ENCODE measurements at places on chromosomes 3 and 15.

- DNase-seq: no peak
Measured at GRCh38 chr3:128485282-128486204, 7.5 kb downstream of the GATA2 start.

GRCh38 chr15:82186161-82186560, 76.4 kb downstream of the EFL1 start:
- DNase-seq: no peak

GRCh38 chr15:65286069-65286703, 497 bp downstream of the PARP16 start:
- DNase-seq: no peak

GRCh38 chr3:159882790-159883779, 105.5 kb upstream of the IL12A start:
- no peak for DNase-seq

- no peak for DNase-seq
Measured at GRCh38 chr15:52111517-52112202, 915 bp downstream of the BCL2L10 start.
